Germinal center (tissue), 1 donor: ENCODE measurements at places on chromosomes 13 and 19.

- no peak for DNase-seq
Measured at GRCh38 chr13:109884462-109884861, 98.1 kb upstream of the IRS2 start.

GRCh38 chr13:44967704-44968433 lies 21.4 kb downstream of the NUFIP1 start:
- DNase-seq, result no peak

DNA sequence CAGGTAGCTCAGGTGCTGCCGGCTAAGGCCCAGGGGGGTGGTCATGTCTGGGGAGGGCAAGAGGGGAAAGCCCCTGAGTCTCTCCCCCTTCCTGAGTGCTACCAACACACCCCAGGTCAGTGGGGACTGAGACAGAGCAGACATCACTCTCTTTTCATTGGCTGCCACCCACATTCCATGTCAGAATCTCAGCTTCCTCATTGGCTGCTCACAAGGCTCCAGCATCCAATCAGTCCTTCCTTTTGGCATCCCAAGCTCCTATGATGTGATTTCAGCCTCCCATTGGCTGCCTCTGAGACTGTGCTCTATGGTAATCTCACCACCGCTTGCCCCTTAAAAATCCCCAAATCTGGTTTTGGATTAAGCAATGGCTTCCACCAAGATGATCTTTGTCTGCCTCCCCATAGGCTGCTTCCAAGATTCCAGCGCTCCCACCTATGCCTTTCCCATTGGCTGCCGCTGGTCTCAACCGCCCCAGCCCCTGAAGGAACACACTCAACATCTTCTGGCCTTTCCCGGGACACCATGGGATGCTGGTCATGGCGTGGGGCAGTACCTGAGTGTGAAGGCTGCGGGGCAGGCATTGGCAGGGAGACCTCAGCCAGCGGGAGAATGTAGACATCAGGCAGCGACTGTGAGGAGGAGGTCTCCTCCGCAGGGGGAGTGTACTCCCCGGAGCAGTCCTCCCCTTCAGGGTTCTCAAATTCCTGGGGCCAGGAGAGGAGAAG lies 2.0 kb downstream of the LMTK3 start:
- DNase-seq, result no peak

- DNase-seq, result no peak
Measured at GRCh38 chr19:1472231-1473084, 6.6 kb downstream of the C19orf25 start.

GRCh38 chr13:99035715-99036114 lies 57.9 kb upstream of the DOCK9 start:
- DNase-seq, result no peak

- no peak for DNase-seq
Measured at GRCh38 chr19:15199661-15200552, 888 bp downstream of the NOTCH3 start.

DNA sequence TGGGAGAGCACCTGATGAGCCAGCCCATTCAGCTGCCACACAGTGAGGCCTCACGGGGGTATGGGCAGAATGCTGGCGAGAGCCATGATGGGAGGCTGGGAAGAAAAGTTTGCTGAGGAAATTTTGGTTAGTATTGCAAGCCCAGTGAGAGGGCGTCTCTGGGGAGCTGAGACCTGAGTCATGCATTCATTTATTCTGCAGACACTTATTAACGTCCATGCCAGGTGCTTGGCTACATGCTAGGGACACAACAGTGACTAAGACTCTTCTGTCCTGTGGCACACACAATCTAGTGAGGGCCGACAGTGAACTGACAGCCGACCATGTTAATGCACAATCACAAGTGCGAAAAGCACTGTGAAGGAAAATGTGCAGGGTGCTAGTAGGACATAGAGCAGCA lies 27.2 kb downstream of the WDR62 start:
- DNase-seq, result no peak

GRCh38 chr13:99294958-99295357 lies 12.2 kb downstream of the GPR183 start:
- DNase-seq, result no peak

GRCh38 chr19:32830231-32831014 lies 39.1 kb downstream of the SLC7A9 start:
- DNase-seq, result no peak
